Smooth muscle cell of the pulmonary artery (primary cell): ENCODE measurements at places on chromosomes 11 and 22. TPM values are rescaled to one million over a fixed set of nuclear protein-coding genes. Genes with fewer than 3 reads are reported as not detected.

ELP4 gene
- total RNA-seq: 11.4 and 14.3 TPM in 2 replicates

OR2AG1 gene
- not detected in 2 replicates for total RNA-seq

NUP160 gene
- 37.0 and 44.4 TPM in 2 replicates for total RNA-seq

OR5D14 gene
- total RNA-seq: not detected in 2 replicates

FOLH1 gene
- 0.65 TPM in 1 of 2 replicates, not detected in the other for total RNA-seq

PPFIBP2 gene
- 11.1 and 17.2 TPM in 2 replicates for total RNA-seq

MS4A1 gene
- total RNA-seq: not detected in 2 replicates

OR8G1 gene
- not detected in 2 replicates for total RNA-seq

CCDC15 gene
- total RNA-seq: 0.99 and 1.3 TPM in 2 replicates

KRTAP5-10 gene
- total RNA-seq: not detected in 2 replicates

MOGAT2 gene
- total RNA-seq: not detected in 2 replicates

ARHGAP8 gene
- 0.03 TPM in 1 of 2 replicates, not detected in the other for total RNA-seq

C11orf21 gene
- 0.07 and 0.20 TPM in 2 replicates for total RNA-seq

SCUBE2 gene
- total RNA-seq: 1.3 and 2.0 TPM in 2 replicates

OR5M10 gene
- not detected in 2 replicates for total RNA-seq

VPREB1 gene
- not detected in 2 replicates for total RNA-seq

GLB1L3 gene
- total RNA-seq: not detected in 2 replicates

TPCN2 gene
- 10.9 and 12.8 TPM in 2 replicates for total RNA-seq

SF1 gene
- total RNA-seq: 79.8 and 91.2 TPM in 2 replicates

OR5P2 gene
- not detected in 2 replicates for total RNA-seq

HBE1 gene
- total RNA-seq: not detected in 2 replicates

TRIM51G gene
- not detected in 2 replicates for total RNA-seq

OR2AG2 gene
- total RNA-seq: 0.10 and 0.13 TPM in 2 replicates

NELL1 gene
- total RNA-seq: not detected in 2 replicates

DDI1 gene
- not detected in 2 replicates for total RNA-seq

SPON1 gene
- 2.0 and 30.5 TPM in 2 replicates for total RNA-seq

SLC17A6 gene
- not detected in 2 replicates for total RNA-seq
